Coronary artery (tissue), 2 donors: ENCODE measurements at places on chromosomes 2 and 18.
A peak's percentile ranks its signal among the peaks of the same experiment; 100 is the strongest.

DNA sequence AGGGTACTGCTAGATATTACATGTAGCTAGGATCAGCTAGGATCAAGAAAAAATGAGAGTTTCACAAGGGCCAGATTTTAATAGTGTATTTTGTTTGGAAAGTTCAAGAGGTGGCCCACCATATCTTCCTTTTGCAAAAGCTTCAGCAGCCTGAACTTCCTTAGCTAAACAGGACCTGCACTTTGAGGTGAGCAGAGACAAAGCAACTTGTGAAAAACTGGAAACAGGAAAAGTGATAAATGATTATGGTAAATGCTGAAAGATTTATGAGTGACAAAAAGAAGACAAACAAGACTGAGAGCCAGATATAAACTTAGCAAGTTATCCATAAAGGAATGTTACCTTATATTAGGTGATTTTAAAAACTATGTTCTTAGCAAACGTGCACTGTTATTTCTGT is 123.6 kb downstream of the ZNF521 start:
- no peak for DNase-seq

DNA sequence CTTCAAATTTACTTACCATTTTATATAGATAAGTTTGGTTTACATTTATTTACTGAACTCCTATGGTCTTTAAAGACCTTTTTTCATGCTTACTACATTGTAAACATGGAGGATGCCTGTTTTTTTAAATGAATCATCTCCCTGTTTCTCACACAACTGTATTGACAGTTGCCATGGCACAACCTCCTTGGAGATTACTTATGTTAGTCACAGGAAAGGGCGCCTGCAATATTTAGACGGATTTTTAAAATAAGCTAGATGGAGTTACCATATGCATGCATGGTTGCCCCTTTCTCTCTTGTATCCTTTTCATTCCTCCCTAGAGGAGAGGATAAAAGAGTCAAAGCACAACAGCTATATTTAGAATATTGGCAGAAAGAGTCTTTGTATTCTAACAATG is 34.8 kb upstream of the CCDC102B start:
- DNase-seq = no peak

GRCh38 chr2:98572676-98573075 is 35.6 kb downstream of the COA5 start:
- DNase-seq = no peak

- no peak for DNase-seq
Measured at GRCh38 chr2:205471776-205472175, 210.5 kb upstream of the NRP2 start.

GRCh38 chr2:152410165-152410597 is 75.2 kb downstream of the FMNL2 start:
- no peak for DNase-seq

- no peak for DNase-seq
Measured at GRCh38 chr2:109516445-109517117, 97.2 kb downstream of the SEPTIN10 start.

GRCh38 chr2:207330912-207331311 is 165.2 kb upstream of the KLF7 start:
- DNase-seq = no peak

GRCh38 chr2:227406177-227407031 is 18.7 kb upstream of the SCYGR1 start:
- peak; percentile 78 for DNase-seq

- DNase-seq = no peak
Measured at GRCh38 chr2:234949762-234950434, 1.9 kb upstream of the SH3BP4 start.

GRCh38 chr2:204049635-204050034 is 113.1 kb downstream of the ICOS start:
- DNase-seq = no peak

GRCh38 chr2:84302513-84303412 is 156.3 kb downstream of the SUCLG1 start:
- no peak for DNase-seq

DNA sequence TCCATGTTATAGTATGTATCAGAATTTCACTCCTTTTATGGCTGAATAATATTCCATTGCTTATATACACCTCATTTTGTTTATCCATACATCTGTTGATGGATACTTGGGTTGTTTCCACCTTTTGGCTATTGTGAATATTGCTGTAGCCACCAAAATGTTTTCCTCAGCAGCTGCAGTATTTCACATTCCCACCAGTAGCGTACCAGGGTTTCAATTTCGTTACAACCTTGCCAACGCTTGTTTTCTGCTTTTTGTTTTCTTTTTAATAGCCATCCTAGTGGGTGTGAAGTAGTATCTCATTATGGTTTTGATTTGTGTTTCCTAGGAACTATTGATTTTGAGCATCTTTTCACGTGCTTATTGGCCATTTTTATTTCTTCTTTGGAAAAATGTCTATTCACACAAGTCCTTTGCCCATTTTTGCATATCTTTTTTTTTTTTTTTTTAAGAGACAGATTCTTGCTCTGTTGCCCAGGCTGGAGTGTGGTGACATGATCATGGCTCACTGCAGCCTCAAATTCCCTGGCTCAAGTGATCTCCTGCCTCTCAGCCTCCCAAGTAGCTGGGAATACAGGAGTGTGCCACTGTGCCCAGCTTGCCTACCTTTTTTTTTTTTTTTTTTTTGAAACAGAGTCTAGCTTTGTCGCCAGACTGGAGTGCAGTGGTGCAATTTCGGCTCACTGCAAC is 14.2 kb downstream of the UBXN2A start:
- no peak for DNase-seq

- DNase-seq = no peak
Measured at GRCh38 chr2:20643060-20643459, 7.8 kb downstream of the HS1BP3 start.
